ENCODE measurements at places on chromosomes 2 and 18. TPM values are rescaled to one million over a fixed set of nuclear protein-coding genes. Genes with fewer than 3 reads are reported as not detected.

Gene FEV
- total RNA-seq, result not detected

- DNase-seq, result peak; percentile 76
Observed at GRCh38 chr2:8125741-8126711, 555.8 kb upstream of the ID2 start.

- DNase-seq, result no peak
Observed at GRCh38 chr2:196449083-196449482, 190.4 kb upstream of the CCDC150 start.

DNA sequence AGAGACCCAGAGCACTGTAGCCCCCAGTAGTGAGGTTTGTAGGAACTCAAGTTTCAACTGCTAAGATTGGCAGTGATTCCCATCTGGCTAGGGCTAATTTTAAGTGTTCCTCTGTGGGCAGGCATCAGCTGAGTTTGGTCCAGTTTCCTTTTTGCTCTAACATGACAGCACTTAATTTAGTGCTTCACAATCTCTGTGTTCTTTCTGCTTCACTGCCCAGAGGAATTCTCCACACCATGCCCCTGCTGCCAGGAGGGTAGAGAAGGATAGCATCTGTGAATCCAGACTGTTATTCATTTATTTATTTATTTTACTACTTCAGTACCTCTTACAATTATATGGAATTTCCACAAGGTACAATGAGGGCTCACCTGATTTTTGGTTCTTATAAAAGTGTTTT, 549.9 kb upstream of the FSIP2 start:
- DNase-seq, result no peak

GRCh38 chr2:153873052-153874048, 1.6 kb downstream of the GALNT13 start:
- no peak for DNase-seq

Gene PROM2
- total RNA-seq, result 1.4 TPM

GRCh38 chr18:37956902-37957301, 391.3 kb upstream of the CELF4 start:
- no peak for DNase-seq

Gene ARPC2
- total RNA-seq, result 147 TPM

Gene ALLC
- not detected for total RNA-seq

Gene VWC2L
- total RNA-seq, result not detected

DNA sequence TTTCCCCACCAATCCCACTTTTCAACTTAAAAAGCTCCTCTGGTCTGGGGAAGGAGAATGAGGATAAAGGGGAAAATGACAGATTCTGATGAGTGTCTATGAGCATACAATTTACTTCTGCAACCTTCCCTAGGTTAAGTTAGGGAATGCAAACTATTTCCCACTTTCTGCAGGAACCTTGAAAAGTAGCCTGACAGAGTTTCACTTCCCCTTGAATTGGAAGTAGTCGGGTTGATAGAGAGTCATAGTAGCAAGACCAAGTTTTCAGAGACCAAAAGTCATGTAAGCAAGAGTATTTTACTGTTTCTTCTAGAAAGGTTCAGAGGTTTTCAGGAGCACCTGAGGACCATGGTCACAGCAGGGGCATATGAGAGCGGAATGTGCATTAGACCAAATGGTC, 815.1 kb downstream of the CPS1 start:
- no peak for DNase-seq

Gene CPLX4
- not detected for total RNA-seq

Gene CROCC2
- total RNA-seq, result not detected

DNA sequence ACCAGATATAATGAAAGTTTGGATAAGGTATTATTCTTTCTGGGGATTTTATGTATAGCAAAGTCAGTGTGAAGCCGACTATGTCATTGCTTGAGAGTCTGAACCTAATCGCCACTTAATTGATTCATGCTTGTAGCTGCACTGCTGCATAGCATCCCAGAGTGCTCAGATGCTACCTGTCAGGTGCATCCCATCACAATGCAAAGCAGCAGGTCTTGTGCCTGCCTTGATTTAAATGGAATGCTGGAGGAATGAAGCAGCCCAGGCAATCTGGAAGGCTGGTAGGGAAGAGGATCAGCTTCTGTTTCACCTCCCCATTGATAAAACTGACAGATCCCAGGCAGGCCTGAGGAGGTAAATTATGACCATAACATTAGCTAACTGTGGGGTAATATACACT, 40.4 kb upstream of the ATIC start:
- no peak for DNase-seq

GRCh38 chr18:48800876-48801727, 149.7 kb downstream of the SMAD7 start:
- no peak for DNase-seq

Gene UGT1A3
- not detected for total RNA-seq

DNA sequence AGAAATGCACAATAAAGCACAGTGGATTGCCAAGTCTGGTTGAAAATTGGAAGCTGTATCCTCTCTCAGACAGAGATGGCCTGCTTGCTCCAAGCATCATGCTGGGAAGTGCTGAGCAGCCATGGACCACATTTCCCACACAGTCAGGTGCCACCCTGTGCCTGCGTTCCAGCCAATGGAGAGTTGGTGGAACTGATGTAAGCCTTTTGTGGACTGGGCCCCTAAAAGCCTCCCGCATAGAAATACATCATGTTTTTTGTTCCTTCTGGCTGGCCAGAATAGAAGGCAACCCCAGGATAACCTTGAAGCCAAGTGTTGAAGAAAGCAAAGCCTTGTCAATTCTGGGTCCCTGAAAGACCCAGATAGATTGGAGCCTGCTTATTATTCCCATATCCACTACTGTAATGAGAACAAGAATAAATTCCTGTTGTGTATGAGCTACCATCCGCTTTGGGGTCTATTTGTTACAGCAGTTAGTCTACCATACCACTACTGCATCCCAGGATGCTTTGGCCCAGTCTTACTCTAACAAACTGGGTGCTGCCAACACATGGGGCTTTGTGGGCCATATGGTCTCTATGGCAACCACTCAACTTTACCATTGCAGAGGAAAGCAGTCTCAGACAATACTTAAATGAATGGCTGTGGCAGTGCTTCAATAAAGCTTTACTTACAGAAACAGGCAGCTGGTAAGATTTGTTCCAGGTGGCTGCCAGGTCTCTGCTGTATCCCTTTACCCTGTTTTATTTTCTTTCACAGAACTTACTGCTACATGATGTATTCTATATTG, 65.4 kb downstream of the POLE4 start:
- DNase-seq, result no peak

DNA sequence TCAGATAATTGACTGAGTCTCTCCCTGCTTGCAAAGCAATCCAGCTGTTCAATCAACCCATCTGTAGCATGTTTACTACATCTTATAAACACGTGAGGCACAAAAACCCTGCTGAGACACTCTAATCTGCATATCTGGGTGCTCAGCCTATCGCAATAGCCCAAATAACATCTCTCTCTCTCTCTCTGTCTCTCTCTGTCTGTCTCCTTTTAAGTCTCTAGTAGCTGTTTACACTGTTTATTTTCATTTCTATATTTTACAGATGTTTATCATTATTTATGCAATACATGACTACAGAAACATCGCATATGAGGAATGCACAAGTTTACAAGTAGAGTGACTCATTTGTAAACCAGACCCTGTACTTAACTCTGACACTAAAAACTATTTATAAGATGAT, 422.1 kb upstream of the DSEL start:
- no peak for DNase-seq

GRCh38 chr2:47724221-47724981, 58.5 kb upstream of the MSH6 start:
- DNase-seq, result no peak

- no peak for DNase-seq
Observed at GRCh38 chr2:54416166-54416813, 39.8 kb upstream of the SPTBN1 start.

DNA sequence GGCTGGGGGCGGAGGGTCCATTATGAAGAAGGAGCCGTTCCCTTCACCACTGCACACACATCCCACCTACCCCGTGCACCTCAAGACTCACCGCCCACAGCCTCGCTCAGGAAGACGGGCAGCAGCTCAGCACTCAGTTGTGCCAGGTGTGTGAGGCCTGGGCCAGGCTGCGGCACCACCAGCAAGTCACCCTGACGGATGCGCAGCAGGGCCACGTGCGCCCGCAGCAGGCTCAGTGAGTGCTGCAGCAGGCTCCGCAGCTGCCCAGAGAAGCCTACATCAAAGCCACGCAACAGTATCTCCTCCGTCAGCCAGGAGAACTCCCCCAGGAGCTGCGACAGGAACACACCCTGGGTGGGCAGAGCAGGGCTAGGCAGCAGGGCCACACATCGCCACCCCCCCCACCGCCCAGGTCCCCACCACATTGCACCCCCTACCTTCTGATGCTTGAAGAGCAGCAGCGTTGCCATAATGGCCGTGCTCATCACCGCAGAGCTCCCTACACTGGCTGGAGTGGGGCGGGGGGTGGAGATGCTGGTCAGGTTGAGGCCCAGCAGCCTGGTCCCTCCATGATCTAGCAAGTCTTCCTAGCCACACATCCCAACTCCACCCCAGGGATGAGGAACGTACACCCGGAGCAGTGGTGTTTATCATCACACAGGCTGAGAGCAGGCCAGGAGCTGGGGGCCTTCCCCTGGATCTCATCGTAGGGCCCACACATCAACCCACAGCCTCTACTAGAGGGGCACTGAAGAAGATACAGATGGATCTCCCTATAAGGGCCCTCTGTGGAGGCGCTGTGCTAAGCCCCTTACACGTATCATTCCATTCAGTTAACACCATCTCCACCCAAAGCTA, 10.2 kb downstream of the GPAT2 start:
- no peak for DNase-seq

GRCh38 chr18:57803103-57803969, at the start of gene ATP8B1:
TSS of gene ATP8B1 (minus strand) at chr18:57803315. CDS start at chr18:57731807, 71,508 bp downstream.
- DNase-seq, result peak; percentile 93

Gene COL6A3
- 54.4 TPM for total RNA-seq

DNA sequence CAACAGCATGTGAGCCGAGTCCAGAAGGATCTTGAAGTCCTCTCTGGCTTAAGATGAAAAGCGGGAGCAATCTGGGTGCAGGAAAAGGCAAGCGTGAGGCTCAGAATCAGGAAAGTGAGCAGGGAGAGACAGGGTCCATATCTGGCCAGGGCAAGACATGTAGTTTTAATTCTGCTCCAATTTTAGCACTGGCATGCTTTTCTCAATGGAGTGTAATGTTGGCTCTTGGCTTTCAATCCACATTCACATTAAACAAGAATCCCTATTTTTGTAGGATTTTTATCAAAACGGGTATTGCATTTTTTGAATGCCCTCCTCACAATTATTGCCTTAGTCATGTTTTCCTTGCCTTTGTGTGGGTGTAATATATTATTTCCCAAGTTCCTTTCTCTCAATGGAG, 6.0 kb downstream of the SPATA3 start:
- no peak for DNase-seq

Gene SLC23A3
- total RNA-seq, result 0.57 TPM

Gene DSG4
- total RNA-seq, result not detected

DNA sequence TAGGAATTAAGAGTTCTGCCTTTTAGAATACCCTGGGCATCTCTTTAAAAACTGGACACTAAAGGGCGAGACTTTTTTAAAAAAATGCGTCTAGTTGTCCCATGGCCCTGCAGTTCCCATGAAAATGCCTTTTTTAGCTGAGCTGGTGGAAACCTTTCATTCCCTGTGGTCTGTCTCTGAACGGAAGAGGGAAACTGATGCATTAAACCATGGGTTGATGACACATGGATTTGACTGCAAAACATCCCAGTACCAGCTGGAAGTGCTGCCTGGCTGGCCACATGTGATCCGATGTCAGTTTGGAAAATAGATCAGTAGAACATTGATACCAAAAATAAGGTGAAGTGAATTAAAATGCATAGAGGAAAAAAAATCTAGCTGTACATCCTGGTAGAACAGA, 129.2 kb downstream of the MYO1B start:
- DNase-seq, result no peak

Gene C18orf54
- total RNA-seq, result 0.53 TPM

DNA sequence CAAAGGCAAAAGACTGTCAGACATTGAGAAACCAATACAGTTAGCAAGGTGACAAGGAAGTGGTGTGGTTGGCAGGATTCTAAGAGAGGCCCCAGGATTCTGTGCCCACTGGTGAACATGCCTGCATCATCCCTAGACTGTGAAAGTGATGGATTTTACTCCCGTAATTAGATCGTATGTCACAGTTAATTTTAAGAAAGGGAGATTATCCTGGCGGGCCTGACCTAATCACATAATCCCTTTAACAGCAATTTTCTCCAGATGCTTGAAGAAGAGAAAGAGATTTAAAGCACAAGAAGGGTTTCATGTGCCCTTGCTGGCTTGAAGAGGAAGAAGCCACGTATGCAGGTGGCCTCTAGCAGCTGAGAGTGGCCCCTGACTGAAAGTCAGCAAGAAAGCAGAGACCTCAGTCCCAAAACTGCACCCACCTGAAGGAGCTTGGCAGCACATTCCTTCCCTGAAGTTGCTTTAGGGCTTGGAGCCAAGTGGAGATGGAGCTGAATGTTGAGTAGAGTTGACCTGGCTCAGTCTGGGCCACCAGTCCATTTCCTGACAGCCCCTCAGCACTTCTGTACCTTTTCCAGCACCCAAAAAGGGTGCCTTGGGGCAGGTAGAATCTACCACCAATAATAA, 49.1 kb downstream of the GTF3C3 start:
- no peak for DNase-seq

Gene PMAIP1
- not detected for total RNA-seq

Gene STAT4
- total RNA-seq, result 7.0 TPM

GRCh38 chr2:27307545-27308358, 493 bp downstream of the UCN start:
- no peak for DNase-seq

Gene POTEC
- total RNA-seq, result not detected

Gene CAVIN2
- total RNA-seq, result 128 TPM

- no peak for DNase-seq
Observed at GRCh38 chr18:22667156-22667555, 249.4 kb upstream of the CTAGE1 start.

Gene TUBA4B
- total RNA-seq, result not detected

GRCh38 chr2:5995832-5996231, 303.6 kb downstream of the SOX11 start:
- DNase-seq, result no peak

DNA sequence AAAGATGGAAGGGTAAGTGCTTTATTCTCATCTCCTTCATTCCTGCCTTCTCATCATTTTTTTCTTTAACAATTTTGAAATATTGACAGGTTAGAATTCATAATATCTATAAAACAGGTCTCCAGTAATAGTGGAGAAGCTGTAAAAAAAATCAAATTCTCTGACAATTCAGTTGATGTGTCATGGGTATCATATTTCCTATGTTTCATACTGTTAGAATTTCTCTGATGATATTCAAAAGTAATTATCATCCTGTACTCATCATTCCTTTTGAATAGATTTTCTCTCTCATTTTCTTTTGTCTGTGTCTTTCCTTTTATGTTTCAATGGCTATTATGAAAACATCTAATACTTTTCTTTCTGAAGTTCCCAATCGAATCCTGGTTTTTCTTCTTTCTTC, 97.7 kb downstream of the CPS1 start:
- no peak for DNase-seq

Gene MOGAT1
- not detected for total RNA-seq

Measured in right cardiac atrium (tissue), 5 donors.